Stimulated activated CD4-positive, alpha-beta T cell treated with anti-CD3 and anti-CD28 coated beads, TNF-alpha, amount 100 ng/mL, for 4 hours (primary cell): ENCODE measurements at places on chromosomes 5 and 9.
A peak's percentile ranks its signal among the peaks of the same experiment; 100 is the strongest.

GRCh38 chr9:99955606-99956005 lies 49.2 kb downstream of the STX17 start:
- DNase-seq = no peak

DNA sequence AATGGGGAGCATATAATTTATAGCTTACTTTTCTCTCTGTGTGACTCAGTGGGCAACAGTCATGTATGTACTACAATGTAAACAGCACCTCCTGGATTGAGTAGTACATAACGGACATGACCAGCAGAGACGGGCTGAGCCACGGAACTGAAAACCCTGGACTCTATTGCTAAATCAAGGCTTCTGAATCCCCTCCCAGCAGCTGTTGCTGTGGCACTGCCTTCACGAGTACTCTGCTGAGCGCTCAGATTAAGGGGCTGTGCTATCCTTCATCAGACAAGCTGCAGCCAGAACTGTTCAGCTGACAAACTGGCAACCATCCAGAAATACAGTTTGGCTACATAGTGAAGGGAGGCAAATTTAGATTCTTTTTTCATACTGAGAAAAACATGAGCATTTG lies 131.3 kb upstream of the CCDC180 start:
- no peak for DNase-seq

GRCh38 chr5:94361161-94361560 lies 257.2 kb downstream of the KIAA0825 start:
- no peak for DNase-seq

DNA sequence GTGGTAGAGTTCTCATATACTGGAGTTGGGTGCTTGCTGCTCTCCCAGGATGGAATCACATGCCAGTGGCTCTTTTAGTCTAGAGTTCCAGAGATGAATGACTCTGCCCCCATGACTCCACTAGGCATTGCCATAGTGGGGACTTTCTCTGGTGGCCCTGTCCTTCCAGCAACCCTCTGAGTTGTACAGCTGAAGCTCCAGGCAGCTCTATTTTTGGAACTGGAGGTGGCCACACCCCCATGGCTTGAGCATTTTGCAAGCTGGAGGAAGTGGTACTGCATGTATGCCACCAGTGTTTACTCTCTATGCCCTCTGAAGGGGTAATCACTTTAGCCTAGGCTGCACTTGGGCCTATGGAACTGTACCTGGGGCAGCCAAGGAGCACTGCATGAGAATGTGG lies 112.6 kb downstream of the RANBP17 start:
- no peak for DNase-seq

GRCh38 chr9:121365564-121365963 lies 4.5 kb downstream of the STOM start:
- DNase-seq = no peak

DNA sequence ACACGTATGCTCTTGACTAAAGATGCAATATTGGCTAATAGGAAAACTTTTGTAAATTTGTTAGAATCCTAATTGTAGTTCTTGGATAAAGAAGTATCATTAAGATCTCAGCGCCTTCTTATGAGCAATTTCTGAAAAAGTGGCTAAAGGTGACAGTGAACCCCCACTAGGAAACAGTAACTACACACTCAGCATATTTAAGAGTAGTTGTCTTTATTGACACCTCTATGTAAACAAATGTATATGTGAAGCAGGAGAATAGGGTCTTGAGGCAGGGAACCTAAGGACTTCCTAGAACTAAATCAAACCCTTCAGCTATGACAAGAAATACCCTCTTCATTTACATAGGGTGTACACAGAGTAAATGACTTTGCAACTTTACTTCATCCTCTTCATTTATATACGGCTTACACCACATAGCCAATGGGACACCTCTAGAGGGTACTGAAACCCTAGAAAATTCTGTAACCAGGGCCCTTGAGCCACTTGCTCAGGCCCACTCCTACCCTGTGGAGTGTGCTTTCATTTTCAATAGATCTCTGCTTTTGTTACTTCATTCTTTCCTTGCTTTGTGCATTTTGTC lies 2.8 kb downstream of the NIPSNAP3A start:
- no peak for DNase-seq

GRCh38 chr5:101720033-101720432 lies 576.1 kb downstream of the SLCO4C1 start:
- DNase-seq = no peak

DNA sequence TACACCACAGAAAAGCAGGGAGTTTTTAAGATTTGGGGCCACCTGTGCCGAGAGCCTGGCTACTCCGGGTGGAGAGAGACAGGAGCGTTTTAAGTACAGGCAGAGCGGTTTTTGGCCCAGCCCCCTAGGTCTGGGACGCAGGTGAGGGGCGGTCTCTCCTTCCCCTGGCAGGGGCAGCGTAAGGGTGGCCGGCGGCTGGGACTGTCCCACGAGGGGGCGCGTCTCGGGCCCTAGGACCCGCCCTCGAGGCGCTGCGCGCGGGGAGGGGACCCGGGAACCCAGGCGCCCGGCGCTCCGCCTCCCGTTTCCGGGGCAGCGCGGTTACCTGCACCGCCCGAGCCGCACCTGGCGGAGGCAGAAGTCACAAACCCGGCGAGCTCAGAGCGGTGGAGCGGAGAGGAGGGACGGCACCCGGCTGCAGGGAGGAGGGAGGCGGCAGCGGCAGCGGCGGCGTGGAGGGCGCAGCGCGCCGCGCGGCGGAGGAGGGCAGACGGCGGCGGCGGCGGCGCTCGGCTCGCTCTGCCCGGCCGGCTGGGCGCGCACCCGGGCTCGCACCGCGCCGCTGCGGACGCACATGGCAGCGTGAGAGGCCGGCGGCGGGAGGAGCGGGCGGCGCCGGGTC lies at the start of gene WWC1:
Gene WWC1 (plus strand): TSS at position 304 of the 622 bp plus-strand sequence. CDS start 508 bp downstream, outside the sequence.
- peak; percentile 11 for DNase-seq

DNA sequence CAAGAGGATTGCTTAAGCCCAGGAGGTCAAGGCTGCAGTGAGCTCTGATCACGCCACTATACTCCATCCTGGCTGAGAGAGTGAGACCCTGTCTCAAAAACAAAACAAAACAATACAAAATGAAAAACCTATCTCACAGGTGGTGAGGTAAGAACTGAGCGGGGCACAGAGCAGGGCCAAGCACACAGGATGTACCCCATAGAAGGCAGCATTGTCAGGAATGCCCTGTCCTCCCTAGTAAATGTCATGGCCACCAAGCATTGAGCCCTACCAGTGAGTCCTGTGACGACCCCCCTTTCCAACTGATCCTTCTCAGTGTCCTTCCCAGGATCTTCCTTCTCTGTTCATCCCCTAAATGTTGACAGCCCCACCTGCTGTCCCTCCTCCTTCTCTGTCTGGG lies 44.6 kb upstream of the ALDH1B1 start:
- no peak for DNase-seq

GRCh38 chr9:518540-518939 lies 303.9 kb downstream of the DOCK8 start:
- DNase-seq = no peak

DNA sequence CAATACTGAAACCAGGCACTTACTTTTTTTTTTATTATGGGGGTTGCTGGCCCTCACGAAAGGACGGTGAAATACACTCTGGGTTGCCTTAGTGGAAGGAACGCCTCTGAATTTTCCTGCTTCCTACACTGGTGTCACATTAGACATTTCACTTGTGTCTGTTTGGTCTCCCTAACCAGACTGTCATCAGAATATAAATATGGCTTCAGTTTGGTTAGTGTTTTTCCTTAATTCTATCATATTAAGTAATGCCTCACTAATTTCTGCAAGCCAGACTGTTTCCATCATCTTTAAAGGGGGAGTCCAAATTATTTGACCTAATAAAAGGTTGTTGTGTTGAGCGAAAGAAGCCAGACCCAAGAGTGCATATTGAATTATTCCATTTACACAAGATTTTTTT lies 4.7 kb downstream of the GLIS3 start:
- no peak for DNase-seq
